ENCODE measurements at places on chromosomes 1 and 21.

GRCh38 chr21:38848187-38848609, 42.5 kb downstream of the ETS2 start:
- DNase-seq: no peak

DNA sequence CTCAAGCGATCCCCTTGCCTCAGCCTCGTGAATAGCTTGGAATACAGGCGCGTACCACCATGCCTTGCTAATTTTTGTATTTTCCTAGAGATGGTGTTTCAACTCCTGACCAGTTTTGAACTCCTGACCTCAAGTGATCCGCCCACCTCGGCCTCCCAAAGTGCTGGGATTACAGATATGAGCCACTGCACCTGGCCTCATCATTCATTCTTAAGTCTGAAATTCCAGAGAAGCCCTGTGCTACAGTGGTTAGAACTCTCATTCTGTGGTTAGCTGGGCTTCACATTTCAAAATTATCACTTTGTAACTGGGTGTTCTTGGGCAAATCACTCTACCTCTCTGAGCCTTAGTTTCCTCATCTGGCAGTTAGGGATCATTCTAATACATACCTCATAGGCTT, 86.1 kb upstream of the POU3F1 start:
- no peak for DNase-seq

DNA sequence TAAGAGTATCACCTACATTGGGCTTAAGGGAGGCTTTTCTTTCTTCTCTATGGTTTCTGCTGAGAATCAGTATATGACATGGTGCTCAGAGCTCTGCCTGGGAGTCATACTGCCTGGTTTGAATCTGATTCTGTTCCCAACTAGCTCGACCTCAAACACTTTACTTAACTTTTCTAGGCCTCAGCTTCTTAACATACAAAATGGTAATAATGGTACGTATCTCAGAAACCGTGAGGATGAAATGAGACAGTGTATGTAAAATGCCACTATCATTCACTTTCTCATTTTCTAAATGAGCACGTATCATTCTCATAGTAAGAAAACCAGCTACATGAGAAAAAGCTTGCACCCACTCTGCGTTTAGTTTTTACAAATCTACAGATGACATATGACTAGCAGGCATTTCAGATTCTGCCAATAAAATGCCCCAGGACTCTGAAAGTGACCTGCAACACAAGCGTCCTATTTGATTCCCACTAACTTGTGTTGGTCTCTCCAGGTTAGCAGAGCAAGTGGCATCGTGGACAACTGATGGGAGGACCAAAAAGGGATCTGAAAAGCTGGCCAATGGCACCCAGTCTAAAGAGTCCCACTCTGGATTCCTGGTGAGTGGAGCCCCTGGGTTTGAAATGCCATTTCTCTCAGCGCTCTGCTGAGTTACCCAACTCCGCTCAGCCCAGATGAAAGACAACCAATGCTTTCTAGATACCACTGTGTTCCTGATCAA, 6.1 kb downstream of the CTNNBIP1 start:
- no peak for DNase-seq

DNA sequence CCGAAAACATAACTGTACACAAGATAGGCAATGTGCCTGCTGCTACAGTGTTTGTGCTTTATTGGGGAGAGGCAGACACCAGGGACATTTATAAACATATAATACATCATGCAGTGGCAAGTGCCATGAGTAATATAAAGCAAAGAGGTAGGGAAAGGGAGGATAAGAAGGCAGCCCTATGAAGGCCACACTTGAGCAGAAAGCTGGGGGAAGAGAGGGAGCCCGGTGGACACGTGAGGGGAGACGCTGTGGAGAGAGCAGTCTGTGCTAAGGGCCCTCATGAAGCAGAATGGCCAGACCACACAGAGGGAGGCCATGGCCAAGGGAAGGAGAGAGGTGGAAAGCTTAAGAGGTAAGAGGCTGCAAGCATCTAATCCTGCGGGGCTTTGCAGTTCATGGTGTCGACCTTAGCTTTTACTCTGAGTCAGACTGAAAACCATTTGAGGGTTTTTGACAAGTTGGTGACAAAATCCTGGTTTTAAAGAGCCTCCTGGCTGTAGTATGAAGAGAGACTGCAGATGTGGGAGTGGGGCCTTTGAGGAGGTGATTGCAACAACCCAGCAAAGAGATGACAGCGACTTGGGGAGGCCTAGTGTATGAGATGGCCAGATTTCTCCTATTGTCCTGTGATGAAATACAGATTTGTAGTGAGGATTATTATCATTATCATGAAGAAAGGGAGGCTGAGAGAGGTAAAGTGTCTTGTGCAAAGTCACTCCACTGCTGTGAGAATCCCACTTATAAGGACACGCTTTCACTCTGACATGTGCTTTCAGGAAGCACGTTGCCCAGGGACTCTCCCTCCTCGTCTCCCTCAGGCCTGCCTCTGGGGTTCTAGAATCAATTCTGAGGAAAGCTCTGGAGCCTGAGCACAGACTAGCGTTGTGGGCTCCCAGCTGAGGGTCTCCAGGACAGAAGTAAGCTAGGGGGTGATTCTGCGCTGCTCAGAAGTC, 192.9 kb downstream of the RHOU start:
- DNase-seq: no peak

- no peak for DNase-seq
Observed at GRCh38 chr1:47594627-47595026, 156.8 kb downstream of the FOXD2 start.

- DNase-seq: no peak
Observed at GRCh38 chr1:17891205-17892110, 136.3 kb downstream of the ACTL8 start.

DNA sequence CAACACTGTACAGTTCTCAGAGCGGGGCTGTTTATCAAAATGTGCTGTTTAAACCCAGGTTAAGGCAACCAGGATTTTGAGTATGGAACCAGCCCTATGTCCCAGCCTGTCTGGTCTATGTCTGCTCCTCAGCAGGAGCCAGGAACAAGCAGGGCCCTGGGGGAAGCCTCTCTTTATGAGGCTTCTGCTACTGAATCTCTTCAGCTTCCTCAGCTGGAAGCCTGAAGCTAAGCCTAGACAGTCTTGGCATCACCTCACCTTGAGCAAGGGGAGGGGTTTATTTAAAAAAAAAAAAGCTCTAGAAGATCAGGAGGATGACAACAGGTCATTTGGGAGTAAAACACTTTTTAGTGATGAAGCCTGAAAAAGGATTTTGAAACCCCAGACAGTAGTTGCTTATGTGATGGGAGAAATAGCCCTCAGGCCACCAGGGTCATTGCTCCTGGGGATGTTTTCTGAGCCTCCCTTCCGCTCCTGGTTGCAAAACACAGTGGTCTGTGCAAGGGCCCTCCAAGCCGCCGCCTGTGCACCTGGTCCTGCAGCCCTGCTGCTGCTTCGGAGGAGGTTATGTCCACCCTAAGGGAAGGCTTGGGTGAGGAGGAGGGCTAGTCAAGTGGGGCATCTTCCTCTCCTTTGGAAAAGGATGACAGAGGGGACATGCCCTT, 21.8 kb upstream of the GRHL3 start:
- no peak for DNase-seq

- DNase-seq: no peak
Observed at GRCh38 chr1:160260406-160261382, 1.7 kb downstream of the DCAF8 start.

- DNase-seq: no peak
Observed at GRCh38 chr1:18974606-18975005, 18.1 kb upstream of the IFFO2 start.

GRCh38 chr1:214009423-214010196, 21.8 kb downstream of the PROX1 start:
- DNase-seq: no peak

DNA sequence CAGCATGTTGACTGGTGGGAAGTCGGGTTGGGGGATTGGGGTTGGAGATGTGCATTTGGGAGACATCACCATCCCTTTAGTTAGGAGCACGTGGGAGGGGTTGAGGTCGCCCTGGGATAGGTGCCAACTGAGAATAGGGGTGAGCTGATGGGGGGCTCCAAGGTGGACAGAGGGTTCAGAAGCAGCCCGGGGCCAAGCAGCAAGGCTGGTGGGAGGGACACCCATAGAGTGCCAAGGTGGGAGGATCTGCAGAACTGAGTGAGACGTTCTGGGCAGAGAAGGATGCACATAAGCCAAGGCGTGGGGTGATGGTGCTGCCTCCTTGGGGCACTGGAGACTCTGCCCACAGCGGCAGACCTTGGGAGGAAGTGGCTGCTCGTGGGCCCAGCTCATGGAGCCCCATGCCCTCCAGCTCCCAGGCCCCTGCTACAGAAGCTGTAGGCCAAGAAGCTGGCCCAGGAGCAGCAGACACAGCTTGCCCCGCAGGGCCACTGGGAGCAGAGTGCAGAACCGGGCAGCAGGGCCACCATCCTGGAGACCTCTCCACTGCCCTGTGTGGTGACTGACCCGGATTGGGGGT, 31.4 kb upstream of the PKP1 start:
- no peak for DNase-seq

- no peak for DNase-seq
Observed at GRCh38 chr21:41141031-41141457, 26.9 kb upstream of the BACE2 start.

DNA sequence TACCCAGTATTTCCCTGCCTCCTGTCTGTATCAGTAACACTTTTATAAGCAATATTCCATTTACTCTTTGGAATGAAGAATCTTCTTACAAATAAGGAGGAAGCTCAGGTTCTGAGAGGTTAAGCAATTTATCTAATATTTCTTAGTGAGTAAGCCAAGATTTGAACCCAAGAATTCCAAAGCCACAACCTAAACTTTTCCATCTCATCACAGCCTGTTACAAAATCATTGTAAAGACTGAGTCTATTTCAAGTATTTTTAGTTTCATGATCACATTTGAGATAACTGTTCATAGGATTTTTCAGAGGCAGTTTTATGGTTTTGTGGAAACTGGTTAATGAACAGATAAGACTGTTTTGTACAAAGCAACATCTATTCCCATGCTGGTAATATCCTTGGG, 29.8 kb upstream of the HHAT start:
- no peak for DNase-seq

GRCh38 chr1:165537356-165538109, 6.3 kb upstream of the LRRC52 start:
- no peak for DNase-seq

DNA sequence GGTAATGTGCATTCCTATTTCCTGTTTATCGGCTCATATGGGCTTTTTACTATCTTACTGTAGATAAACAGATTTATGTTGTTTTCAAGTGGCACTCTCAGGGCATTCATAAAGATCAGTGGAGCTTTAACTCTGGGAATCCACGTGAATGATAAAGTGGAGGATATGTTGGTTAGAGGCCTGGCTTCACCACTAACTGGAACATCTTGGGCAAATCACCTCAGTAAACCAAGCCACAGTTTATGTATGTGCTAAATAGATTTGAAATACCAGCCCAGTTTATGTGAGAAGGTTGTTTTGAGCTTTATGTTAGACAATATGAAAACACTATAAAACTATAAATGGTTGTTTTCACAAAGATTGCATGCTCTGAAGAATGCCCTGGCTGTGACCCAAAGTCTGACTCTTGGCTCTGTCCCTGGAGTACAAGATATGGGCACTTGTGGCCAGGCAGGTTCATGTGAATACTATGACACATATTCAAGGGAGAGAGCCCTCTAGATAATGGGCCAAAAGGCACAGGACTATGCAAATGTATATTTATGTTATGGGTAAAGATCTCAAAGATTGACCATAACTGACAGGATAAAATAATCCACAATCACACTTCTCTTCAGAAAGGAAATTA, 36.7 kb downstream of the FAM163A start:
- DNase-seq: no peak

DNA sequence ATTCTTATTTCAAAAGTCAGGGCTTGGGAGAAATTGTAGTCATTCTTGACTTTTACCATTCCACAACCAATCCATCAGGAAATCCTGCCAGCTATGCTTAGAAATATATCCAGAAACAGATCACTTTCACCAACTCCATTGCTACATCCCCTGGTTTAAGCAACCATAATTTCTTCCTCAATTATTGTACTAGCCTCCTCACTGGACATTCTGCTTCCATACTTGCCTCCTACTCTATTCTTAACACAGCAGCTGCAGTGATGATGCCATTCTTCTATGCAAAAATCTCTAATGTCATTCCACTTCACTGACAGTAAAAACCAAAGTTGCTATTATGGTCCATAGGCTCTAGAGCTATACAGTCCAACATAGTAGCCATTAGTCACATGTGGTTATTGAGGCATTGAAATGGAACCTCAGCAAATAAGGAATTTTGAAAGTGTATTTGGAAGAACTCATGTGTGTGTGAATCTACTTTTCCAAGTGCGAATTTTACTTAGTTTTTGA, 110.7 kb upstream of the KIAA0040 start:
- no peak for DNase-seq

DNA sequence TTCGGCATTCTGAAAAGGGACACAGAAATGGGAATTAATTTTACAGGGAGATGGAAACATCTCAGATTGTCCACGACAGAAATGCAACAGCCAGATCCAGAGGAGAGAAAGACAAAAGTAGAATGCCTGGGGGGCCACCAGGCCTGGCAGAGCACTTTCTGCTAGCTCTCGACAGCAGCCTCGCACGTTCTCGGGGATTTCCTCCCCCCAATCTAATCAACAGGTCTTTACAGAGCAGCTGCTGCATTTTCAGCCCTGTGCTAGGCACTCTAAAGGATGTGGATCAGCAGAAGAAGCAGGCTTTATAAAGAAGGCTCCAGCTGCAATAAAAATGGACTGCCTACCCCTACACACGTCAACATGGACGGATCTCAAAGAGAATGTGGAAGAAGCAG, 10.6 kb downstream of the CSRP1 start:
- no peak for DNase-seq

- DNase-seq: no peak
Observed at GRCh38 chr1:117710710-117711109, 104.9 kb downstream of the TENT5C start.

GRCh38 chr1:197101978-197102377, 34.9 kb upstream of the F13B start:
- no peak for DNase-seq

GRCh38 chr1:214111796-214112195, 124.0 kb downstream of the PROX1 start:
- DNase-seq: no peak

DNA sequence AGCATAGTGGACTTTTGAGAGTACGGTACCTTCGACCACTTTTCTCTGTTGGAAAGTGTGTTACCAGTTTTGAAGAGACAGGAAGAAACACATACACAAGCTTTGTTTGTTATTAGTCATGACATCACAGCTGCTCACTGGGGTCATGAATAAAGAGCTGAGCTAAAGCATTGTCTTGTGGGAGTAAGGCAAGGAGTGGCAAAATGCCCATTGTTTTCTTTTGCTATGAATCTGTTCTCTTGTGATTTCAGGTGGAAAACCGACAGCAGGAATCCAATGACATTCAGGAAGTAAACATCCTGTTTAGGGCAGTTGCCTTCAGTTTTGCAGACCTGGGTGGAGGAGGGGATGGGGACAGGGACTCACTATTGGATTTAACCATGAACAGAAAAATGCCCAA, 66.2 kb downstream of the RGL1 start:
- no peak for DNase-seq

DNA sequence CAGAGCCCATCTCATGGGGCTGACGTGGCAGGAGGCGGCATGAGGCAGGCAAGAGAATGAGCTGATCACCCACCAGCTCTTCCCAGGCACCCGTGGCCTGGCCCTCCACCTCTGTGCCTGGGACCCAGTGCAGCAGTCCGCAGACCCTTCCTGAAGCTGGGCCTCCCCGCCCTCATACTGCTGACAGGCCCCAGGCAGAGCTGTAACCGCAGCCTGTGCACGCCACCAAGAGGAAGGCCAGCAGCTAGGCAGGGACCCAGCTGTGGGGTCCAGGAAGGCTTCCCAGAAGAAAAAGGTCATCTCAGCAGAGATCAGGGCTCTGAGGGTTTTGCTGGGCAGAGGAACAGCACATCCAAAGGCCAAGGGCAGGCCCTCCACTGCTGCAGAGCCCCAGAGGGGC, 9.8 kb upstream of the MTFR1L start:
- no peak for DNase-seq

Data from right lobe of liver (tissue), 6 donors.